ENCODE measurements at places on chromosomes 16 and 17. TPM values are rescaled to one million over a fixed set of nuclear protein-coding genes. Genes with fewer than 3 reads are reported as not detected.

Gene PIPOX
- polyA plus RNA-seq: 51.5 TPM

Gene CNTNAP1
- 7.5 TPM for polyA plus RNA-seq

Gene SLC39A11
- polyA plus RNA-seq: 46.2 TPM

Gene ZG16
- polyA plus RNA-seq: 2.2 TPM

Gene CHRNE
- polyA plus RNA-seq: 0.37 TPM

Gene AGRP
- 0.13 TPM for polyA plus RNA-seq

Gene PMFBP1
- 4.7 TPM for polyA plus RNA-seq

Gene CLEC19A
- polyA plus RNA-seq: not detected

- DNase-seq: no peak
Measured at GRCh38 chr17:36546418-36547093, 1.8 kb downstream of the GGNBP2 start.

- peak; percentile 65 for DNase-seq
Measured at GRCh38 chr17:49861150-49861884, 13.4 kb upstream of the TAC4 start.

DNA sequence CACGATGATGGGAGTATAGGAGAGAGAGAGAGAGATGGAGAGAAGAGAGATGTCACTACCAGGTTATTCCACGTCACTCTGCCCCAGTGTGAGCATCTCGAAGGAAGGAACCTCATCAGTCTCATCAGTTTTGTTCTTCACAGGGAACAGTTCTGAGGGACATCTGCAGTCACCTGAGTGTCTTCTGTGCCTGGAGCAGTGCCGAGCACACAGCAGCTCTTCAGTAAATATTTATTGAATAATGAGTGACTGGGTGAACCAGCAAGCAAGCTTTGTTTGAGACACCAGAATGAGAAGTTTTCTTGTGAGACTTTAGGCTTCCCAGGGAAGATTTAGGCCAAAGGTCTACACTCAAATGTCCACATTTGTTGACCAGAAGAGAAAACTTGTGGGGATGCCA, 142.4 kb upstream of the IRX3 start:
- no peak for DNase-seq

DNA sequence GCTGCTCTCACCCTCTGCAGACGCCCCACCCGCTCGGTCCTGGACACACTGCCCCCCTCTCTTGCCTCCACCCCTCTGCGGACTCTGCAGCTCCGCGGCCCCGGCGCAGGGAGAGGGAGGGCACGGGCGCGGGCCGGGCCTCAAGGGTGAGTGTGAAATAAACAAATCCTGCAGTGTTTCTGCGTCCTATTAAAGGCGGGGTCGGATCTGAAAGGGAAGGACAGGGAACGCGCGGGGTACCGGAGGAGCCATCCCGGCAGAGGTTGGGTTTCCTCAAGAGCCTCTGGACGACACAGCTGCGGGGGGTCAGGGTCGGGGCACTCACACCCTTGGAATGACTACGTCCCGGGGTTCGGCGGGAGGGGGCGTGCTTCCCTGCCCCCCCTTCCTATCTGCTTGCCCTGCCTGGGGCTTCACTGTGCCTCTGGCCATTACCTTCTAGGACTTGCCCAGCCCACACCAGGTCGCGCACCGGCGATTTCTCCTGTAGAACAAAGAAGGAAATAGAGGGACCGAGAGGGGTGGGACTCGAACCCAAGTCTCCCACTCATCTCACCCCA, 466 bp upstream of the HSF4 start:
- DNase-seq: no peak

DNA sequence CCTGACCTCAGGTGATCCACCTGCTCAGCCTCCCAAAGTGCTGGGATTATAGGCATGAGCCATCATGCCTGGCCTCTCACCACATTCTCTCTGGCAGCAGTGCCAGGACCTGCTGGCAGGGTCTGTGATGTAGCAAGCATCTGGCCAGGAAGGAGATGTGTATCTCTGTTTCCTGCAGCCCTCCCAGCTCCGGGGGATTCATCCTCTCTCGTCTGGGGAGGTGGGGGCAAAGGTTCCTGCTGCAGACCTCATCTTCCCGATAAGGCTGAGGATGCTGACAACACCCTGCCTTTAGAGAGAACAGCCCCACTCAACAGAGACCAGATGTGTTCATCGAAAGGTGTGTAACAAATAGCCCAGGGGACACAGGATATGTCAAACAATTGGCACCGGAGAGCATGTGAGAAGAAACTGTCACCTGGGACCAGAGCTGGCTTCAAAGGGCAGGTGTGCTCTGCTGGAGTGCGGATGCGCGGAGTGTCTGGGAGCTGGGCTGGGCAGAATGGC, 54.8 kb upstream of the SEC14L1 start:
- no peak for DNase-seq

DNA sequence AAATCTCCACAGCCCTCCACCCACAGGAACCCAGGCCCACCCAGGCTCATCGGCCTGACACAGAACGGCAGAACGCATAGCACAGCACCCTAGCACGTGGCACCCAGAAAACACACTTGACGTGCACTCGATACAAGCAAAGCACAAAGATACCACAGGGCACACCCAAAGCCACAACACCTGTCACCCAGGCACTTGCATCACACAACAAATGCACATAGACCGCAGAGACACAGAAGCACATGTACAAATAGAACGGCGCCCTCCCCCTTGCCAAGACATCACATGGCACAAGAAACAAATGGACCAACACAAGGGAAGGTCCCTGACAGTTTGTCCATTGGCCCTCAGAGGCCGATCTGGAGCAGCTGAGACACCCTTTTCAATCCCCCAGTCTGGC, 147.7 kb upstream of the WSCD1 start:
- DNase-seq: no peak

- no peak for DNase-seq
Measured at GRCh38 chr16:59566446-59566845, 832.3 kb upstream of the GOT2 start.

DNA sequence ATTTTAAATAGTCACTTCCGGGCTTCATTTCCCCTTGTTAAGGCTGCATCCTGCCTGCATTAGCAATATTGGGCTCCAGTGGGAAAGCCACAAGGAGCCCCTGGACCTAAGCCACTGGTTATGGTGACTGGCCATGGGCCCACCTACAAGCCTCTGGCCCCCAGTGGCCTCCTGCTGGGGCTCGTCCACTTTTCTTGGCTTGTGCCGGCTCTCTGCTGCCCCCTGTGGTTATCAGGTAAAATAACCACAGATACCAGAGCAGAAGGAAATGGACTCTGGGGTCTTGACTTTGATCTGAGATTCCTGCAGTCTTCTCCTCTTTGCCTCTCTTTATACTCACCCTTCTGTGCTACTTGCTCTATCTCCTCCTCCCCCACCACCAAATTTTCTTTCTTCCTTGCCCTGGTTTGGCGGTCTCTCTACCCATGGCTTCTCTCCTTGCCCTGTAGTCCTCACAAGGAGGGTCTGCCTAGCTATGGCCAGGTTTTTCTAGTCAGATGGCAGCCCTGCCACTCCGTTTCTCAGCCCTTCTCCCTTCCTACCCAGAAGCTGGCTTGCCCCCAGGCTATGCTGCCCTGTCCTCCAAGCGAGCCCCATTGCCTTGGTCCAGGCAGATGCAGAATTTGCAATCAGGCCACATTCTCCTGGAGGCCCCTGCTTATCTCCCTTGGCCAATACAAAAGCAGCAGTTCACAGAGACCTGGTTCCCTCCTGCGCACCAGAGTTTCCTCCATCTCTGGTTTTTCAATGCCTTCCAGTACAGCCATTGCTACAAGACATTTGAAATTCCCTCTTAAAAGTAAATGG, 82.9 kb upstream of the RCVRN start:
- DNase-seq: peak; percentile 48

DNA sequence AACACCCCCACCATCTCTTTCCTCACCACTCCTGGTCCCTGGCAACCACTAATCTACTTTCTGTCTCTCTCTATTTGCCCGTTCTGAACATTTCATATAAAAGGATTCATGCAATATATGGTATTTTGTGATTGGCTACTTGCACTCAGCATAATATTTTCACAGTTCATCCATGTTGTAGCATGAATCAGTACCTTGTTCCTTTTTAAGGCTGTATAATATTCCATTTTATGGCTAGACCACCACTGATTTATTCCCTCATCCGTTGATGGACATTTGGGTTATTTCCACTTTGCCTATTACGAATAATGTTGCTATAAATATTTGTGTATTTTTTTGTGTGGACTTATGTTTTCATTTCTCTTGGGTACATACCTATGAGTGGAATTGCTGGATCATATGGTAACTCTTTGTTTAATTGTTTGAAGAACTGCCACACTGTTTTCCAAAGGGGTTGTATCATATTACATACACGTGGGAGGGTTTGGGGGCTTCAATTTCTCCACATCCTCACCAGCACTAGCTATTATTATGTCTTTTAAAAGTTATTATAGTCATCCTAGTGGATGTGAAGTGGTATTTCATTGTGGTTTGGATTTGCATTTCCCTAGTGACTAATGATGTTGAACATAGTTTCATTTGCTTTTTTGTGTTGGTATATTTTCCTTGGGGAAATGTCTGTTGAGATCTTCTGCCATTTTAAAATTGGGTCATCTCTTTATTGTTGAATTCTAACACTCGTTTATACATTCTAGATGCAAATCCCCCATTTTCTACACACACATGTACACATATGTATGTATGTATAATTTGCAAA, 26.3 kb downstream of the SEC14L5 start:
- DNase-seq: no peak

- no peak for DNase-seq
Measured at GRCh38 chr16:6265968-6266367, 1066.7 kb upstream of the RBFOX1 start.

- DNase-seq: no peak
Measured at GRCh38 chr16:74637742-74638453, 28.8 kb downstream of the RFWD3 start.

GRCh38 chr17:21500064-21500463, 123.9 kb downstream of the KCNJ12 start:
- DNase-seq: no peak

DNA sequence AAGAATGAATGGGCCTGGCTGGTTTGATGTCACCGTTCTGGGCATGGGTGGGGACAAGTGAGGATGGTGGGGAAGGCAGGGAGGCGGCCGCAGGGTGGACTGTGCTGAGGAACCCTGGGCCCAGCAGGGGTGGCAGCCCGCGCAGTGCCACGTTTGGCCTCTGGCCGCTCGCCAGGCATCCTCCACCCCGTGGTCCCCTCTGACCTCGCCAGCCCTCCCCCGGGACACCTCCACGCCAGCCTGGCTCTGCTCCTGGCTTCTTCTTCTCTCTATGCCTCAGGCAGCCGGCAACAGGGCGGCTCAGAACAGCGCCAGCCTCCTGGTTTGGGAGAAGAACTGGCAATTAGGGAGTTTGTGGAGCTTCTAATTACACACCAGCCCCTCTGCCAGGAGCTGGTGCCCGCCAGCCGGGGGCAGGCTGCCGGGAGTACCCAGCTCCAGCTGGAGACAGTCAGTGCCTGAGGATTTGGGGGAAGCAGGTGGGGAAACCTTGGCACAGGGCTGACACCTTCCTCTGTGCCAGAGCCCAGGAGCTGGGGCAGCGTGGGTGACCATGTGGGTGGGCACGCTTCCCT, 6.5 kb upstream of the SERPINF1 start:
- no peak for DNase-seq

GRCh38 chr17:63735691-63736090, 5.9 kb downstream of the STRADA start:
- DNase-seq: no peak

DNA sequence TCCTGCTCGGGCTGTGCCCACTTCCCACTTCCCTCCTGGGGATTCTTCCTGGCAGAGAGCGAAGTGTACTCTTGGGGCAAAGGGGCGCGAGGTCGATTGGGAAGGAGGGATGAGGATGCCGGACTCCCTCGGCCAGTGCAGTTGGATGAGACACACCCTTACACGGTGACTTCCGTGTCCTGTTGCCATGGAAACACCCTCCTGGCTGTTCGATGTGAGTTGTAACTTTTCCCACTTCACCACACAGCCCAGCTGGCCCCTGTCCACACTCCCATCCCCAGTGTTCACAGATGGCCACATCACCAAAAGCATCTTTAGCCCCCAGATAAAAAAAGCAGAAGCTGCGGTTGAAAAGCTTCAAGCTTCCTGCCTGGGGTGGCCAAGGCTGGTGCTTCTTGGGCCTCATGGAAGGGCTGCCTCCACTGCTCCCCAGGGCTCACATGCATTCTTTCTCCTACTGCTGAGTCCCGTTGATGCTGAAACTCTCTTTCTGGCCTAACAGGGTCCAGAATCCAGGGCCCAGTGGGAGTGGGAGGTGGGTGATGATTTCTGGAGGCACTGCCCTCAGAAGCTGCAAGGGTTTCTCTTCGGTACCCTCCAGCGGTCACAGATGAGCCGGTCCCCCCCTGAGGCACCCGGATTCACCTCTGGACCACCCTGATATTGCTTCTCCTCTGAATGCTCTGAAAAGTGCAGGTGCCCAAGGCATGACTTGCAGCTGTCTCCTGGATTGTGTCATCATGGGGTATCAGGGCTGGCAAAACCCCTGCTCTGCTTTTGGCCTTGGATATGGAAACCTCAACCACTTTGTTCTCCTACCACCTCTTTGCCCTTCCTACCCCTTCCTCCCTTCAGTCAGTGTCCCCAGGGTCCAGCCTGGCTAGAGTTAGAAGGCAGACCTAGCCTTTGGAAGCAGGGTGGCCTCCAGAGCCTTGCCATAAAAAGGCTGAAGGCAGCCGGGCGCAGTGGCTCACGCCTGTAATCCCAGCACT, 2.2 kb upstream of the TRAF4 start:
- DNase-seq: no peak

- DNase-seq: peak; percentile 76
Measured at GRCh38 chr17:47882247-47882646, 13.8 kb upstream of the SP2 start.

DNA sequence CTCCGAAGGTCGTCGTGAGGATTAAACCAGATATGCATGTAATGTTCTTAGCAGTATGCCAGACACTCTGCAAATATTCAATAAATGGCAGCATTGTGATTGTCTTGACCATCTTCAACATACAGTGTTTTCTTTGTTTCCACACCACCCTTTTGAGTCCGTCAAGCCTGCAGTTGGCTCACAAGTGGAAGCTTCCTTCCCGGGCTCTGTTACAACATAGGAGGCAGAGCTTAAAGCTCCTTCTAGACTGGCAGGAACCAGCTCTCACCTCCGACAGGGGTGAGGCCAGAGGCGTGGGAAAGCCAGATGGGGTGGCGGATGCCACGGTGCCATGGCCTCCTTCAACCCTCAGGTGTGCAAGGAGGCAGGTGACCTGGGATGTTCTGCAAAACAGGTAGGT, 138.3 kb downstream of the FOXL1 start:
- DNase-seq: no peak

- DNase-seq: peak; percentile 86
Measured at GRCh38 chr16:50245417-50246298, 20.7 kb upstream of the ADCY7 start.

All from large intestine (tissue), 12 donors.